Activated T-helper 1 cell treated with Interleukin-2 at 50 U/mL for 16 hours (primary cell): ENCODE measurements at places on chromosomes 5 and 9.

DNA sequence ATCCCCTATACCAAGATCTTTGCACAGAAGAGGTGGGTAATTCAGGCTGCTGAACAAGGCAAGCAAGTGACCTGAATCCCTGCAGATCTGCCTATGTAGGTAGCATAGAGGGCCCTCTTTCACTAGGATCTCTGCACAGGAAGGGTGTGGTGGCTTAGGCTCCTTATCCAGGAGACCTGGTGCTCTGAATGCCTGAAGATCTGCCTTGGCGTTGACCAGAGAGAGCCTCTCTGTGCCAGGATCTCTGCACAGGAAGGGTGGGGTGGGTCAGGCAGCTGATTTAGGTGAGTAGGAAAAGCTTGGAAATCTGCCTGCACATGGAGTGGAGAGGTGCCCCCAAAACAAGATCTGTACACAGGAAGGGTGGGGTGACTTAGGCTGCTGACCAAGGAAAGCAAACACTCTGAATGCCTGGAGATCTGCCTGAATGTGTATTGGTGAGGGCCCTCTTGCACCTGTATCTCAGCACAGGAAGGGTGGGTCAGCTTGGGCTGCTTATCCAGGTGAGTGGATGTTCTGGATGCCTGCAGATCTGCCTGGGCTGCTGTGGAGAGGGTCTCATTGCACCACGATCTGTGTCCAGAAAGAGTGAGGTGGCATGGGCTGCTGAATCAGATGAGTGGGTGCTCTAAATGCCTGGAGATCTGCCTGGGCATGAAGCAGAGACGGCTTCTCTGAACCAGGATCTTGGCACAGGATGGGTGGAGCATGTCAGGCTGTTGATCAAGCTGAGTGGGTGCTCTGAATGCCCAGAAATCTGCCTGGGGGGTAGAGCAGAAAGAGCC is 365.9 kb downstream of the DMAC1 start:
- DNase-seq: no peak

- no peak for DNase-seq
Measured at GRCh38 chr5:125424402-125425141, 678.1 kb upstream of the ZNF608 start.

- DNase-seq: no peak
Measured at GRCh38 chr9:99459919-99460318, 237.8 kb downstream of the SEC61B start.

GRCh38 chr5:154138701-154139100 is 51.8 kb upstream of the GALNT10 start:
- no peak for DNase-seq

DNA sequence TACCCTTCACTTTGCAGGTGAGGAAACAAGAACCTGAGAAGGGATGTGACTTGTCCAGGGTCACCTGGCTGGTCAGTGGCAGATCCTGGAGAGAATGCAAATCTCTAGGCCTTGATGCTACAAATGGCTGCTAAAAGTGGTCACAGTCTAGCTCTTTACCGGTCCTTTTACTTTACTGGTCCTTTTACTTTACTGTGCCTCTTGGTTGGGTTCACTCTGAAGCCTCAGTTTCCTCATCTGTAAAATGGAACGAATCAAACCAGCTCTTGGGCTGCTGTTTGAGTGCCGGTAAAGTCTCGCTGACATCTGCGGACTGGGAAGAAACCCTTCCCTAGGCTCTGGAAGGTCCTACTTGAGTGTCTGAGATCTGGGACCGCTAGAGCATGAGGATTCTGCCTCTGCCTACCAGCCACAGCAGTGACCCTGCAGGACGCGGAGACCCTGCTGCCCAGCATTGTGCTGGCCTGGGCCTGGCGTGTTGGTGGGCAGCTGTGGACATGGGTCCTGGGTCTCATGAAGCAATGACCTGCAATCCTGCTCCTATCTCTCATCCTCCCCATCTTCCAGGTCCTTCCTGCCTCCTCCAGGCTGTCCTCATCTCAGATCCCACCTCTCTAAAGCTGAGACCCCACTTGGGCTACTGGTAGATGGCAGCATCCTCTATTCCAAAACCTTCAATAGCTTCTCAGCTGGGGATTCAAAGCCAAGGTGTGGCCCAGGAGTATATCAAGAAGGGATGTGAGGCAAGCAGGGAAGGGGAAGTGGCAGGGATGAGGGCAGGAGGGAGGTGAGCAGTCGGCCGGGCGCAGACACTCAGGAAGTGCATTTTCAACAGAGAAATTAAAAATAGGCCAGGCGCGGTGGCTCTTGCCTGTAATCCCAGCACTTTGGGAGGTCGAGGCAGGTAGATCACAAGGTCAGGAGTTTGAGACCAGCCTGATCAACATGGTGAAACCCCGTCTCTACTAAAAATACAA is 13.3 kb downstream of the CORO2A start:
- no peak for DNase-seq

DNA sequence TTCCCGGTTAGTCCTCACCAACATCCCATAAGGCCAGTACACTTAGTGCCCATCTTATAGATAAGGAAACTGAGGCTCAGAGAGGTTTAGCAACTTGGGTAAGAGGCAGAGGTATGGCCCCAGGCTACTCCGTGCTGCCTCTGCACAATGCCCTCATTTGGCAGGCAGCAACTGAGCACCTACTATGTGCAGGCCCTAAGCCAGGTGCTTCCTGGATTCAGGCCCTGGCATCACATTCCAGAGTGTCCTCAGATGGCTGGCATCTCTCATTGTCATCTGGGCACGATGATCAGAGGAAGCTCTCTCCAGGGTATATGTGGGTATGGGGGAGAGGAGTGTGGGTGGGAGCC is 53.8 kb upstream of the PSD2 start:
- no peak for DNase-seq
